ENCODE measurements at places on chromosomes 12 and 14.

DNA sequence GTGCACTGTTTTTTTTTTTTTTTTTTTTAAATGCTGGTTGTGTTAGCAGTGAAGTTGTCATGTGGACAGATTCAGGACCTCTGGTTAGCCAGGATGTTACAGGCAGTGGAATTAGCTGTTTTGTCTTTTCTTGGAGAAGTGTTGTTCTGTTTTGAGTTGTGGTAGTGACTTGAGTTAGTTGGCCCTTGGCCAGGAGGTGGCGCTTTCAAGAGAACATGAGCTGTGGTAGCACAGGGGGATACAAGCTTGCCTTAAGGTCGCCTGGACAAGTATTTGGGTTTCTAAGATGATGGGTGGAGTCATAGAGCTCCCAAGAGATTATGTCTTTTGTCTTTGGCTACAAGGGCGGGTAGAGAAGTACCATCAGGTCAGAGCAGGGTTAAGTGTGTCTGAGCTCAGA is 33.3 kb upstream of the CCDC198 start:
- peak; percentile 5 for DNase-seq

DNA sequence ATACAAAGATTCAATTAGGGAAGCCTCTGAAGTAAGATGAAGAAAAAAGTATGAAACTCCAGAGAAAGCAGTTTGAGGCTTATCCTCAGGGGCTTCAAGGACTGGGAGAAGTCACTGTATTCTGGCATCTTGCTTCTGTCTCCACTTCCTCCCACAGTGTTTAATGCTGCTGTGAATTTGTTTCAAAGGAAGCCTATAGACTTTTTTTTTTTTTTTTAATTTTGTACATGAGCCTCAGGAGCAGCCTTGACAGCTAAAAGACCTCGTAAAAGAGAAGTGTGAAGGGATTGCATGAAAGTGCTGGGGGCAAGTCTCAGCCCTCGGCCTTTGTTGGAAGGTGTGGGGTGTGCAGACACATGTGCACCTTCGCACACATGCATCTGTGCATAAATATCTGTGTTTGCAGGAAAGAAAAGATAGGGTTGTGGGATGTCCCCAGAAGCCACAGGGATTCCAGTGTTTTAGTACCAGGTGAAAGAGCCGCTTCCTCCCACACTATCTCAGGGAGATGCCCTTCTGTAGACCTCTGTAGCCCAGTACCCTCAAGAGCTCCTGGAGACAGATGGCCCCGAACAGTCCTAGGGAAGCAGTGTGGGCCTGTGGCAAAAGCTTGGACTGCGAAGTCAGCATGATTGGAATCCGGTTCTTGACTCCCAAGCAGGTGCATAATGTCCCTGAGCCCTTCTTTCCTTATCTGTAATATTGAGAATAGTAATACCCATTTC is 193.5 kb upstream of the BCL2L14 start:
- DNase-seq, result no peak

DNA sequence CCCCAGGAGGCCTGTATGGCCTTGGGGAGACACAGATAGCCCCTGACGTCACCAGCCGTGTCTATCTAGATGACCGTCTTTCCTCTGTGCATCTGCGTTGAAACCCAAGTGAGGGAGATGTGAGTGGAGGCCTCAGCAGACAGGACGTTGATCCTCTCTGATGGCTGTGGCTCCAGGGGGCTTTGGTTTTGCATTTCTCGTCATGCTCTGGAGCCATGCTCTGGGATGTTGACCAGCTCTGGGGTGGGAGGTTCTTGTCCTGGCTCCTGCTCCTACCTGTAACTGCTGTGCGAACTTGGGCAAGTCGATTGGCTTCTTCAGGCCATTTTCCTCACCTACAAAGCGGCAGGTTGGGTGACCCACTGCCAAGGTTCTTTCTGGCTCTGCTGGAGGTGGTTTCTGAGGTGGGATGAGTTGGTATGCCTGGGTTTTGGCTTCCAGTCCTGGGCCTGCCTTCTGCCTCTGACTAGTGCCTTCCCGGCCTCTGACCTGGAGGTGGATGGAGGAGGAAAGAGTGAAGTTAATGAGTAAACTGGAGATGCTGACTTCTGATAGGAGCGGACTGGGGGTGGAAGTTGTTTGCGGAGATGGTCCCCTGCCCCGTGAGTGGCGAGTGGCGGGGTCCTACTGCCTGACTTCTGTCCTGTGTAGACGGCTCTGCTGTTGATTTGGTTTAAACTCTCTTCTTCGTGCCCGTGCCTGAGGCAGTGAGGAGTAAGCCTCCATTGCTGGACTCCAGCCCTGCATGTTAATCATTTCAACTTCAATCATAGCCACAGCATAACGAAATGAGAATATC is 8.4 kb downstream of the TSPAN9 start:
- no peak for DNase-seq

GRCh38 chr12:16634786-16635185 is 28.8 kb upstream of the LMO3 start:
- no peak for DNase-seq

GRCh38 chr14:54709444-54709843 is 142.5 kb downstream of the SAMD4A start:
- DNase-seq, result no peak

DNA sequence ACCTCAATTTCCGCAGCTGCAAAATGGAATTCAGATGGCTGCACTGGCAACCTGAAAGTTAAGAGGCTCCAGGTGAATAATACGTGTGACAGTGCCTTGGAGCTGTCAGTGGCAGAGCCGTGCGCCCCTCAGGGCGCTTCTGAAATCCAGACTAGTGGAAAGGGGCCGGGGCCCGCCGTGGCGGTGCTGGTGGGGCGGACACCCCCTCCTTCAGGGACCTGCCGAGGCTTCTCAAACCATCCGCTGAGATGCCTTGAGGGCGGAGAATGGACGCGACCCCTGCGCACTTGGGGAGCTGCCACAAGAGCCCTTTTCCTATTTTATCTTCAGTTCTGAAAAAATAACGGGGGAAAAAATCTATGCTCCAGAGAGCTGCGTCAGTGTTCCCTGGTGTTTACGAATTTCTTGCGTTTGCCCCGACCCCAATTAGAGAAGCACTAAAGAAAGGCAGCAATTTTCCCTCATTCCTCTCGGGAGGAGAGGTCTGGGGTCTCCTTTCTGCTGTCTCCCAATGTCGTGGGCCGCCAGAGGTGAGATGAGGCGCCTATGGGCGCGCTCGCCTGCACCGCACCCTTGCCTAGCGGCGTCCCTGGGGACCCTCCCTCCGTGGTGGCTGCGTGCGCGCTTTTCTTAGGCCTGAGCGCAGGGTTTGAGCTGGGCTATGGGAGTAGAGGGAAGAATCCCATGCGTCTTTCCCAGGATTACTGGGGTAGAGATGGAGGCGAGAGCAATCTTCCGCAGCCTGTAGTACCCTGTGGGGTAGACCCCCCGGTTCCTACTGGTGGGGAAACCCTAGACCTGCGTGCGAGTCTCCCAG is 2.2 kb downstream of the NOS1 start:
- no peak for DNase-seq

- no peak for DNase-seq
Measured at GRCh38 chr12:33828326-33828725, 194.0 kb upstream of the ALG10 start.

DNA sequence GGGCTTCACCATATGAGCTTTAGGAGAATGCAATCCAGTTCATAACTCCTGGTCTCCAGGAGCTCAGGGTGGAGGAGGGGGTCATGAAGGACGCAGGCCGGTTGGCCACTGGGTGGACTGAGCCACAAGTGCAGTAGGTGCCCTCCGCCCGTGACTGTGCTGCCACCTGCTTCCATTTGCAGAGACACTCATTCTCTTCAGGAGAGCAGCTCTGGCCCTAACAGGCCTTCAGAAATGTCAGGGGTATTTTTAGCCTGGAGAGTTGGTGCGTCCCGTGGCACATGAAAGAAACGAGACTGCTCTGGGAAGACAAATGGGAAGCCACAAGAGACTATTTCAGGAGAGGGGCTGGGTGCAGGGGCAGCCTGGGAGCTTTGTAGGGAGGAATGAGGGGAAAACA is 74.6 kb upstream of the MYL2 start:
- DNase-seq, result no peak

DNA sequence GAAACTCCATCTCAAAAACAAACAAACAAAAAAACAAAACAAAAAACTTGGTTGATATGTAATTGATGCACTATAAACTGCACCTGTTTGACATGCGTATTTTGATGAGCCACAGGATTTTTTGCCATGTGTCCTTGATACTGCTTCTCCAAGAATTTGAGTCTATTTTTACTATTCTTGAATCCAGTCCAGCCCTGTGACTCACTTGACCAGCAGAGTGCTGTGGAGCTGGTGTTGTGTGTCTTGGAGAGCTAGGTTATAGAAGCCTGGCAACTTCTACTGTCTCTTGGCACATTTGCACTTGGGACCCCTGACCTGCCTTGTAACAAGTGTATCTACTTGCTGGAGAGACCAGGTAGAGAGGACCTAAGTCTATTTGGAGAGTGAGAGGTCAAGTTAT is 52.0 kb downstream of the KLRG1 start:
- no peak for DNase-seq

GRCh38 chr12:5473076-5473782 is 41.3 kb downstream of the NTF3 start:
- DNase-seq, result no peak

DNA sequence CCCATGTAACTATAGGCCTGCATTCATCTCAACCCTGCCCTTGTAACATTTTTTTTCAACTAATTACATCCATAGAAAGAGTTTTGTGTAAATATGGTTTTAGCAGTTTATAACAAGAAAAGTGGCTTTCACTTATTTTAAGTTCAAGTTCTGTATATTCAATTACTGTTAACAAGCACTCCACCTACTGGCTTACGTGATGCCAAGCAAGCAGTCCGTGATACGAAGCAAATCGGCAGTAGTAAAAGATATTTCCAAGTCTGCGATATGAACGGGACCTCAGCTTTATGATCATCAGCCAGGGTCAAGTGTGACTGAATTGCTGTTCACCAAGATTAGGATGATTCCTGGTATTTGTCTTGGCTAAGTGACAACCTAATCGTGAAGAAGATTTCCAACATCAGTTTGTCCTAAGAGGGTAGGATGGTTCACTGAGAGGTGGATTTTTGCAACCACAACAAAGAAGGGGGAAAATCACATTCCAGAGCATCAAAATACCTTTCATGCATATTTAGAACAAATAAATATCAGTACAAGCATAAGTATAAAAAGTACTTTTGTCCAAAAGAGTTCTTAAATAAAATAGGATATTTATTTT is 456.2 kb downstream of the FOXG1 start:
- peak; percentile 78 for DNase-seq

DNA sequence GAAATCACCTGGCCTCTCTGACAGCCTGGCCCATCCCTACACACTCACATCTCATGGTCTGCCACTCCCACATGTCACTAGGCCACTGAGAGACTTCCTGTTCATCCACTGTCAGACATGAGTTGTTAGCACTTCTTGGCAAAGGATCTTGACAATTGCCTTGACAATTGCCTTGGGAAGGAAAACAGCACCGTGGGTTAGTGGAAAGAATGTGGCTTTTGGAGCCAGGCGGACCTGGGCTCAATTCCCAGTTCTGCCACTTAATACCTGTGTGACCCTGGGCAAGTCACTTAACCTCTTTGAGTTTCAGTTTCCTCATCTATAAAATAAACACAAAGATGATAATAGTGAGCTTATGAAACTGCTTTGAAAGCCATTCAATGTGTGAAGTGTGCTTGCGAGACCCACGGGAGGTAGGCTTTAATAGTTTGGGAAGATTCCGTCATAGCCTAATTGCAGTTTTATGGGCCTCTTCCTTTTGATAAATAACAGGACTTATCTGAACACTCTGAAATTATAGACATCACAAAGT is 250.4 kb downstream of the C12orf75 start:
- no peak for DNase-seq

- DNase-seq, result no peak
Measured at GRCh38 chr12:32847287-32847686, 49.3 kb downstream of the PKP2 start.

GRCh38 chr14:92895352-92895878 is 27.5 kb upstream of the CHGA start:
- DNase-seq, result no peak

DNA sequence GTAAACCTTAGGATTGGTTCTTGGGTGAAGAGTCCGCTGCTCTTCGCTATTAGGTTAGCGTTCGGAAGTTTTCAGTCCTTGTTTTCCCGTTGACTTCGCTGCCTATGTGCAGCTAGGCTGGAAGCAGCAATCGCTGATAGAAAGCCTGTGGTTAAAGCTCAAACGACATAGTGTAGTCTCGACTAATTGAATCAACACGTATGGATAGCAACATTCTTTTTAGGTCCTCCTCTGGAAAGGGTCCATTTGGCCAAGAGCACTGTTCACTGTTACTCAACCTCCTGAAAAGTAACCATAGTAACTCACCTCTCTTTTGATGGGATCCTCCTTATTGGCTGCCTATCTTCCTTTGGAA is 355.5 kb downstream of the SNAPC1 start:
- no peak for DNase-seq

GRCh38 chr14:71705460-71705859 is 226.8 kb upstream of the RGS6 start:
- DNase-seq, result no peak

DNA sequence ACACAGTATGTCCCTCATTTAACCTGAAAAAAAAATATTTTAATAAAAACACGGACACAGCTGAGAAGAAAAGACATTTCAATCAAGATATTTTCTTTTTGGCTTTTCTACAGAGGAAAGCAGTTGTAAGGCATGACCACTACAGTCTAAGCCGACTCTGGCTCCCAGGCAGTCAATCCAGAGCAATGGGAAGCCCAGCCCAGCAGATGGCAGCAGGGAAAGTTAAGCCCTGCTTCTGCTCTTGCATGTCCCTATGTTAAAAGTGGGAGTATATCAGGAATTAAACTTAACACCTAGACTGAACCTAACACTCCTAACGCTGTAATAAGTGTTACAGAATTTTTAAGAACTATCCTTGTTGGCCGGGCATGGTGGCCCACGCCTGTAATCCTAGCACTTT is 19.5 kb upstream of the HAL start:
- peak; percentile 41 for DNase-seq

- DNase-seq, result no peak
Measured at GRCh38 chr14:59320763-59321625, 132.5 kb downstream of the DAAM1 start.

- DNase-seq, result peak; percentile 74
Measured at GRCh38 chr12:110282300-110282860, 1.3 kb downstream of the ATP2A2 start.

DNA sequence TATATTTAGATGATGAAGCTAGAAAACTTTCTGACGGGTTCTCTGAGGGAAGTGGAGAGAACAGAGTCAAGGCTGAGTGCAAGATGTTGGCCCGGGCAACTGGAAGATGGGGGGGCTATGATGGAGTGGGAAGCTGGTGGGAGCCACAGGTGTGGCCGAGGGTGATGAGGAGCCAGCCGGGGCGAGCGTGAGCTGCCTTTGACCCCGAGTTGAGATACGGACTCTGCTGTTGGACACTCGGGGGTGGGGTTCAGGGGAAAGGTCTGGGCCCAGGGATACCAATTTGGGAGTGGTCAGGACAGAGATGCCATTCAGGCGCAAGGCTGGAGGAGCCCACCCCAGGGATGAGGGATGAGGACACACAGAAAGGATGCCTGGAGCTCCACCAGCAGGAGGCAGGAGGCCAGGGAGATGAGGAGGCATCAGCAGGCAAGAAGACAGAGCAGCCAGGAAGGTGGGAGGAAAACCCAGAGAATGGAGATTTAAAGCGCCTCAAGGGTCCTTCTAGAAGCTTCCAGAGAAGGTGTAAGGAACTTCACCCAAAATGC is 9.0 kb downstream of the SCARB1 start:
- no peak for DNase-seq
